ENCODE measurements at places on chromosomes 2 and 18.

- DNase-seq = no peak
These were observed 5.4 kb downstream of the FBXO15 start for GRCh38 chr18:74142252-74142651.

- DNase-seq = no peak
These were observed 157.5 kb downstream of the TGIF1 start for GRCh38 chr18:3607309-3608098.

- DNase-seq = no peak
These were observed 498.3 kb upstream of the LRRTM4 start for GRCh38 chr2:78020491-78020890.

GRCh38 chr18:65411061-65411460 is 339.8 kb upstream of the CDH7 start:
- DNase-seq = no peak

- DNase-seq = peak; percentile 57
These were observed 14.1 kb upstream of the PMAIP1 start for GRCh38 chr18:59885579-59886163.

DNA sequence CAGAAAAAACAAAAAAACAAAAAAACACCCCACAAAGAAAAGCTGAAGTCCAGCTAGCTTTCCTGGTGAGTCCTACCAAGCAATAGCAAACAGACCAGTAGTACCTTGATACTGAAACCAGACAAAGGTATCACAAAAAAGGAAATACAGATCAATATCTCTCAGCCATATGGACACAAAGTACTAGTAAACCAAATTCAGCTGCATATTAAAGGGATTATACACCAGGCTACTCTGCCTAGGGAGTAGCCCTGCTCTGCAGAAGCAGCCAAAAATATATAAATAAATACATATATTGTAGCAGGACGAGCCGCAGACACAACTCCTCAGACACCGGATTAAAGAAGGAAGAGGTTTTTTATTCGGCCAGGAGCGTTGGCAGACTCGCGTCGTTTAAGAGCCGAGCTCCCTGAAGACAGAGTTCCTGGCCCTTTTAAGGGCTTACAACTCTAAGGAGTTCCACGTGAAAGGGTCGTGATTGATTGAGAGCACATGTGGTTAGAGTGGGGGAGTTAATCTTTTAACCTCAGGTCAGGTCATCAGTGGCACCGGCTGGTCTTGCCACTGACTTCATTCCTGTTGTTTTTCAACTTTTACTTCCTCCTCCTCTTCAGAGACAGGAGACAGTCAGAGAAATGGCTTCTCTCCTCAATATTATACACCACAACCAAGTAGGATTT is 38.4 kb upstream of the DTNB start:
- DNase-seq = no peak

GRCh38 chr2:194985258-194985657 is 671.8 kb upstream of the SLC39A10 start:
- no peak for DNase-seq

- DNase-seq = no peak
These were observed 198.7 kb downstream of the SPP2 start for GRCh38 chr2:234249034-234249735.

DNA sequence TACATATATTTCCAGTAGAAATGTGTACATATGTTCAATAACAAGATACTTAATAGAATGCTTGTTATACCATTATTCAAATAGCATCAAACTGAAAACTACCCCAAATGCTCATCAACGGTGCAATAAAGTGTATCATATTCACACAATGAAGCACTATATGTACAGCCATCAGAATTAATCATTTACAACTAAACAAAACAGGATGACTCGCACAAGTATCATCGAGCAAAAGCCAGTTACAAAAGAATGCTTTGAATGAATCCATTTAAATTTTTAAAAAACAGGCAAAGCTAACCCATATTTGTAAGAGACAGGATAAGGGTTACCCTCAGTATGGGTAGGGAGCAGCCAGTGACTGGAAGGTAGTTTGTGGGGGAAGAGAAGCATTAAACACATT is 132.8 kb upstream of the PDE1A start:
- no peak for DNase-seq

DNA sequence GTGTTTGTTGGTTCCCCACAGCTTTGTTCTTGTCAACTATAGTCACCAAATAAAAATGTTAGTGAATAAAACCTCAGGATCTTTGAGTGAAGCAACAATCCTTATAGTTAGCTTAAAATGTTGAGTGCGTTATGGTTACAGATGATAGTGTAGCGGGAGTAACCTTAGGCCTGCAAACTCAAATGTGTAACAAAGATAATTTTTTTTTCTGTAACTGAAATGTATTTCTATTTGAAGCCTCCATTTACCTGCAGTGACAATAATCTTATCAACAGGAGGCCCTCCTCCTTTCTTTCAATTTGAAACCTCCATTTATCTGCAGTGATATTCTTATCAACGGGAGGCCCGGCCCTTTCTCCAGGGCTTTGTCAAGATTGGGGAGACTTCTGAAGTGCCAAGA is 3.1 kb upstream of the C2orf49 start:
- DNase-seq = no peak

DNA sequence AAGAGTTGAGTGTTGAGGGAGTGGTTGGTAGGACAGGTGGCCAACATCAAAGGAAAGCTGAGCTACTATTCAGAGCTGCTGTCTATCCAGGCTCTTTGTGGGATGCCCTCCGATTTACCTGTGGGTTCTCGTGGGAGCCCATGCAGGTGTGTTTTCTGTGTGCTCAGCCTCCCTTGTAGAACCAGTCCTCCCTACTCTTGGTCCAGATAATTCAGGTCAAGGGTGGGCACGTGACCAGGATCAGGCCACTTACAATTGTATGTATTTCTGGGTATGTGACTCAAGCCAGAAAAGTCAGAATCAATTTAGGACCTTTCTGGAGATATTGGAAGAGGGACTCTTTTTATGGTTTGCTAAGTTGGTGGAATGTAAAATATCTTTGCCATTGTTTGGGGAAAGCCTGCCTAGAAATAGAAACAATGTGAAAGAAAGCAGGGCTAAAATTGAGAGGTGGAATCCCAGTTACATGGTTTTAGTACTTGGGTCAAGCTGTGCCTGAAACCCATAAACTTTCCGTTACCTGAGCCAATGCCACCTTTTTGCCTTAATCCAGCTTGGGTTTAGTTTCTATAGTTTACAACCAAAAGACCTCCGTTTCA is 93.2 kb downstream of the PDCL3 start:
- no peak for DNase-seq

GRCh38 chr2:110819711-110820110 is 87.3 kb downstream of the ACOXL start:
- no peak for DNase-seq

GRCh38 chr2:172944022-172944793 is 131.4 kb upstream of the MAP3K20 start:
- no peak for DNase-seq

GRCh38 chr2:114526841-114527240 is 84.4 kb downstream of the DPP10 start:
- no peak for DNase-seq

DNA sequence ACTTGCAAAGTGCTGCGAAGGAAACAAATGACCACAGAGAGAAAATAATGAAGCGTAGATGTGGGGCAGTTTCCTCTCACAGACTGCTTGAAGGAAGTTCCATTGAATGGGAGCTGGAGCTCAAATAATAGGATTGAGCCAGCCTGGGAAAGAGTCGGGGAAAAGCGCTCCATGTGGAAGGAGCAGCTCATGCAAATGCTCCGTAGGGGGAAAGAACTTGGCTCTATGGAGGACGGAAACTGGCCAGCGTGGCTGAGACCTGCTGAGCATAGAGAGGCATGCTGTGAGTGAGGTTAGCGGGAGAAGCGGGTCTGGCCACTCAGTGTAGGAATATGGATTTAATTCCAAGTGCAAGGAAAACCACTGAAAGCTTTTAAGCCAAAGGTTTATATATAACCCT is 28.6 kb upstream of the VIT start:
- no peak for DNase-seq

- DNase-seq = no peak
These were observed 50.5 kb downstream of the ADD2 start for GRCh38 chr2:70717431-70718038.

- DNase-seq = no peak
These were observed 45.8 kb downstream of the AGFG1 start for GRCh38 chr2:227517724-227518123.

DNA sequence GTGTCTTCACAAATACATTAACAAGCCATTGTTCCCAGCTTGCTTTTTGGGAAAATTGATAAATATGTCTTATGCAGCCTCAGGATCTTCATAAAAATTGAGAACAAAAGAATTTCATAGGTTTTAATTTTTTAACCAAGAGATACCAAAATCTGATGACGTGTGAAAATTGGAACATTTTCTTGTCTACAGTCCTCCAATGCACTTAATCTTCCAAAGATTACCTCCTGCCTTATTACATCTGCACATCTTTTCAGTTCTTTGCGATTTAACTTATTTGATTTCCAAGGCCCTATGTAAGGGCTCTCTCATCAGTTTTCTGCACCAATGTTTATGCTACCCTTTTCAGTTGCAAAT is 3.1 kb downstream of the MRPL35 start:
- DNase-seq = no peak

- DNase-seq = no peak
These were observed 115.4 kb upstream of the ZNF521 start for GRCh38 chr18:25467226-25467987.

- no peak for DNase-seq
These were observed 281.1 kb upstream of the NCKAP5 start for GRCh38 chr2:133849341-133849740.

- DNase-seq = no peak
These were observed 11.3 kb downstream of the HYCC2 start for GRCh38 chr2:201059961-201060755.

DNA sequence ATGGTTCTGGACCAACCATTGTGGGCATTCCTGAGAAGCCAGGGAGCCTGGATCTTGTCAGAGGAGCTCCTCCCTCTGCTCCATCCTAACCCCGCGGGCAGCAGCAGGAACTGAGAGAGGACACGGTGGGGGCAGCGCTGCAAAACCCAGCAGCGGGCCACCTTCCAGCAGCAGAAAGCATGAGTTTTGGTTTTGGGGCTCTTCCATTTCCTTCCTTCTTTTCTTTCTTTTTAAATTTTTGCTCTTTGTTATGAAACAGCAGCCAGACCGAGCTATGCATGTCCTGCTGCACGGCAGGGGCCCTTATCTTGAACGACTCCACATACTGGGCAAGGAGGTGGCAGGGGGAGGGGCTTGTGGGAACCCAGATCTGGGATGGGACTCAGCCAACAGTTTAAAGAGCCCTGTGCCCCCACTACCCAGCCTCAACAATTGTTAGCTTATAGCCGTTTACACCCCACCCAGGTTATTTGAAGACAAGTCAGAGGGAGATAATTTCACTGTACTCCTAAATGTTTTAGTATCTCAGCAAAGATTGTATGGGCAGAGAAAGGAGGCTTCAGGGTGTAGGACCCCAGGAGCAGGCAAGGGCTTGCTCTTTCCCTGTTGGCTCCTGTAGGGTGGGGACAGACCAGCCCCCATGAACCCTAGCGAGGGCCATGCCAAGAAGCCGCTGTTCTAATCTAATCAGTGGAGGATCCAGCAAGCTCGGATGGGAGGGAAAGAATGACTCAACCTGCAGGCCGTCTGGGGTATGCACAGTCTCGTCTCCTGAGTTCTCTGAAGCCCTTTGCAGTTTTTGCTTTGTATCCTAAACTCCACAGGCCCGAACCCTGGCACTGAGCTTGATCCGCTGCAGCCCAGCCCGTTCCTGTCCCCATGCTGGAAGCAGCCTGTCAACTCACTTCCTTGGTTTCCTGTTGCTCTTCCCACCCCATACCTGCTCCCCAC is 75.3 kb downstream of the LRRFIP1 start:
- DNase-seq = no peak

DNA sequence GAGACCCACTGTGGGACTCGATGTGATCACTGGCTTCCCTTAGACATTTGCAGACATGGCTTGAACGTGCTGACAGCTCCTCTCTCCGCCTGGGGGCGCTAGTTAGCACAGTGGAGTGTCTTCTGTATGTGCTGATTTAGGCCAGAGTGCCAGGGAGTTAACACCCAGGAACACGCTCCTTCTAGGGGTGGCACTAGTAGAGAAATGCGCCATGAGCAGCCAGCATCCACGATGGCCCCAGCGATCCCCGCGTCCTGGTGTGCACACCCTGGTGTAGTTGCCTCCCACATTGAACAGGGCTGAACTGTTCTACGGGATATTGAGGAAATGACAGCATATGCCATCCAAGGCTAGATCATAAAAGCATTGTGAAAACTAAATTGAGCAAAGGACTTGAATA is 11.4 kb upstream of the NMUR1 start:
- no peak for DNase-seq

GRCh38 chr2:216635701-216636550 is 2.7 kb downstream of the IGFBP2 start:
- no peak for DNase-seq

GRCh38 chr2:45932278-45932975 is 281.0 kb downstream of the PRKCE start:
- peak; percentile 50 for DNase-seq

DNA sequence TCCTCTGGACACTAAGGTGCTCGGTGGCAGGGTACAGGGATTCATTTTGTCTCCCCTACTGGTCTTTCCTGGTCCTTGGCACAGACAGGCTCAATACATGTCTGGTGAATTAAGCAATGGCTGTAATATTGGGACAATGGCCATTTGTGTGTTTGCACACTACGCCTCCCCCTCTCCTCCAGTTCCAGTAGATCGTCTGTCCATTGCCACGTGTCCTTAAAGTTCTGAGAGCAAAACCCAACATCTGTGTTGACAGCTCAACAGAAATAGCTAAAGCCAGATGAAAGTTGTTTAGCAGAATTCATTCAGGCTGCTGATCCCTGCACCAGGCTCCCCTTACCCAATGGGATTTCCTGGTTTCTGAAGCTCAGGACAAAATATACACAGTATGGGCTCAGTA is 9.0 kb upstream of the FABP1 start:
- DNase-seq = no peak
